CD4-positive, alpha-beta T cell treated with Interleukin-2 at 100 ng/mL for 4 hours (primary cell): ENCODE measurements at places on chromosomes 4 and X.

GRCh38 chr4:169854090-169854489 is 96.3 kb upstream of the HPF1 start:
- no peak for DNase-seq

DNA sequence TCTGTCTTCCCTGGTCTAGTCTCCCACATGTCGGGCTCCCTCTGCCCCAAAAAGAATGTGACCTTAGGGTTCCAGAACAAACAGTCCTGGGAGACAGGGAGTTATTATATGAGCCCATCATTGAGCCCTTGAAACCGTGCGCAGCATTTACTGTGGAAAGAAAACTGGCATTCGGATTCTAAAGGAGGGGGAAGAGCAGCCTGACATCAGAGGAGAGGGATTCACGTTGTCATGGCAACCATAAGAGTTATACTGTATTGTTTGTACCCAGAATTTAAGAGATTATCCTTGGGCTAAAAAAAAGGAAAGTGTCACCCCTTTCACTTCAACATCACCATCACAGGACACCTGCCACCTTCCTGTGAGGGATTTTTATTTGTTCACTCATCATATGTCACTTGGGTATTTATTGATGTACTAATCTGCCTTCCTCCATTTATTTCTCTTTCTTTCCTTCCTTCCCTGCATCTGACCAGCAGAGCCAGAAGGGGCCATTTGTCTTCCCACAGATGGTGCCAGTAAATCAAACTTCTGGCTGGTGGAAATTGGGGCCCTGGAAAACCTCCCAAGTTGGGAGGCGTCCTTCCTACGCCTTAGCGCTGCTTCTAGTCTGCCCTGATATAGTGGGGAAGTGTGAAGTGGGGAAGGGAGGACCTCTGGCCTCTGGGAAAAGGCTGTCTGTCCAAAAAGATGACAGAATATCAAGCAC is 64.9 kb upstream of the FRMPD3 start:
- no peak for DNase-seq

- DNase-seq: no peak
Observed at GRCh38 chr4:76822303-76822702, 75.6 kb downstream of the SOWAHB start.

DNA sequence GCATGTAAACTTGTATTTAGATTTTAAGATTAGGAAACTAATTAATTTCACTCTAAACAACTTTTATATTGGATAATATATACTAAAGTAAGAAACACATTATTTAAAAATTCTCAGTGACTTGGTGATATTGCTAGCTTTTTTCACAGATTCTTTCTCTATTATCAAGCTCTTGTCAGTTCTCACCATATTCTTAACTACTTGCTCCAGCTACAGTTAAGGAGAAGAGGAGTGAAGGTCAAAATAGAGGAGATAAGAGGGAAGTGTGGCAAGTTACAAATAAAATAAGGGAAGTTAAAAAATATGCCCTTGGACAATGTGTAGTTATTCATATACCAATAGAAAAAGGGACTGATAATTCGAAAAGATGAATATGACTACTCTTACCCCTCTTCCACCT is 34.7 kb upstream of the NAF1 start:
- DNase-seq: no peak

- no peak for DNase-seq
Observed at GRCh38 chrX:38494239-38494823, 67.0 kb upstream of the TSPAN7 start.

- no peak for DNase-seq
Observed at GRCh38 chr4:102637391-102637790, 123.4 kb downstream of the MANBA start.

DNA sequence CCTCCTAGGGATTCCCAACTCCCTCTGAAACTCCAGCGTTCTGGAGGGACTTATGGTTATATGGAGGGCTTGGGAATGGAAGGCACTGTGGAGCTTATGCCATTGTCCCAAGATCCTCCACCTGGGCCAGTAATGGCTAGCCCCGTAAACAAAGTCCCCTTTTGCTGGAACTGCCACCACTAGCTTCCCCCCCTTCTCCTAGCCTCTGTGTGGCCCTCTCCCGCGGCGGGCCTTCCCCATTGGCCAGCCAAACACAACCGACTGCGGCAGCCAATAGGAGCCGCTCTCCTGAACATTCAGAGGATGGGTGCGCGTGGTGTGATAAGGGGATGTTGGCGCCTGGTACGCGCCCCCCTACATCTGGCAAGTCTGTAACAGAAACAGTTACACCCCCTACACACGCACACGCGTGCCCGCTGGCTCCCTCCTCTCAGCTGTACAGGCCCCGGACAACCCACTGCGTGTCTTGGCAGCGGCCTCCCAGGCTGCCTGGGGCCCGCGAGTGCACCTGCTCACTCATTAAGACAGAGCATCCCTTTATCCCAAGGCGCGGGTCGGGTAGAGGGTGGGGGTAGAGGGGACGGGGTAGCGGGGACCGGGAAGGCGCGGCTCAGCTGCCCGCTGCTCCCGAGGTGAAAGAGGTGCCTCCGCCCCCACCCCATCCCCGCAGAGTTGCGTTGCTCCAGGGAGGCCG is 863 bp upstream of the RAB33A start:
- peak; percentile 64 for DNase-seq

GRCh38 chrX:133375615-133376340 is 39.5 kb downstream of the GPC4 start:
- no peak for DNase-seq

GRCh38 chr4:72302981-72303704 is 265.9 kb downstream of the ADAMTS3 start:
- DNase-seq: peak; percentile 49

GRCh38 chr4:183030823-183031222 is 68.2 kb upstream of the WWC2 start:
- no peak for DNase-seq

DNA sequence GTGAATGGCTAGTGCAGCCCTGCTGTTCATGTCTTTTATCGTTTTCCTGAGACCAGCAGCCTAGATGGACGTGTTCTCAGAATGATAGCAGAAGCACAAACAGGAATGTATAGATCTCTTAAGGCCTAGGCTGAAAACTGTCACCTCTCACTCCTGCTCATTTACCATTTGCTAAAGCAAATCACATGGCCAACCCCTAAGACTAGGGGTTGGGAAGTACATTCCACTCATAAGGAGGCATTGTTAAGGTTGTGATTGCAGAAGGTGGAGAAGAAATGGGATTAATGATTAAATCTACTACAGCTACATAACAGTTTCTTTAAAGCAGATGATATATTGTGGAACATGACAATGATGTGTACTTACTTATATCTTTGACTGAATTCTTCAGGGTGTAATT is 536.8 kb upstream of the FTHL17 start:
- DNase-seq: no peak

DNA sequence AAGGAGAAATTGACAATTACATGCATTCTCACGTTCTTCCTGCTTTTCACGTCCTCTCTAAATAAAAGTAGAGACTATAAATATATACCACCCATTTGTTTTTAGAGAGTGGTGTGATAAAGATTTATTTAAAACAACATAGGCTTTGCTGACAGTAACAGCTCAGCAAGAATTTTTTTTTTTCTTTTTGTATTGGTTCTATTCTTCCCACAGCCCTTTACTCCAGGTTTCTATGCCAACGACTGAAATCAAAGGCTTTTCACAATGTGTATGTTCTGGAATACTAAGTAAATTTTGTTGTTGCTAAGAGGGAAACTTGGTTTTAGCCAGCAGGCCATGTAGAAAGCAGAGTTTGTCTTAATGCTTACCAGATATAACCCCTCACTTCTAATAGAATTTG is 43.4 kb downstream of the MAOA start:
- no peak for DNase-seq

GRCh38 chr4:110620691-110621327 is 2.1 kb downstream of the PITX2 start:
- DNase-seq: no peak
